ENCODE measurements at places on chromosomes 1 and 21.

DNA sequence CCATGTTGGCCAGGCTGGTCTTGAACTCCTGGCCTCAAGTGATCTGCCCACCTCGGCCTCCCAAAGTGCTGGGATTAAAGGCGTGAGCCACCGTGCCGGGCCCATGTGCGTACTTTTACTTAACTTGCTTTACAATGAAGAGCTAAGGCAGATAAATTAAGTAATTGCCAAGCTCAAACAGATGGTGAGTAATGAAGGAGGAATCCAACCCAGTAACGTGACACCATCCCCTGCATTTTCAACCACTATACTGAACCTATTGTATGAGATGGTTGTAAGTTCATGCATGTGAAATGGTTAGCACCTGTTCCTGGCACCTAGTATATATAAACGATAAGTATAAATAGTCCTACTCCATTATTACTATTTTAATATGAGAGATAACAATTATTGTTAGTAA lies 588.0 kb upstream of the BEND5 start:
- no peak for DNase-seq

- no peak for DNase-seq
These were observed 3.4 kb upstream of the OVAAL start for GRCh38 chr1:180555411-180555810.

- DNase-seq: peak; percentile 93
These were observed 18.5 kb downstream of the SERTAD4 start for GRCh38 chr1:210250998-210251679.

DNA sequence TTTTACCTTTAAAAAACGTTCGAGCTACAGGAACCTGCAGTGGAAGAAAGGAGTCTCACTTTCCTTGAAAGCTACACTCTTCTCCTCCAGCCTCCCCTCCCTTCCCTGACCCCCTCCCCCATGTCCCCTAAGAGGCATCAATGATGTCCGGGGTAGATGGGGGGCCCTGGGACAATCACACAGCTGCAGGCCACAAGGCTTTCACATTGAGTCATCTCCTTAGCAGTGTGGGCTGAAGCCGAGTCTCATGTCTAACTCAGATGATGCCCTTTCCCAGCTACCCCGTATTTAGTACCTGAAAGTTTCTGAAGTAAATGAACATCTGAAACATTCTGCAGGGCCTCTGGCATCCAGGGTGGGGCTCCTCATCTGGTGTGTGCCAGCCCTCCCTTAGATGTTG lies 6.3 kb upstream of the GPR25 start:
- peak; percentile 75 for DNase-seq

- DNase-seq: peak; percentile 23
These were observed 145.2 kb downstream of the FOXD2 start for GRCh38 chr1:47582891-47583608.

DNA sequence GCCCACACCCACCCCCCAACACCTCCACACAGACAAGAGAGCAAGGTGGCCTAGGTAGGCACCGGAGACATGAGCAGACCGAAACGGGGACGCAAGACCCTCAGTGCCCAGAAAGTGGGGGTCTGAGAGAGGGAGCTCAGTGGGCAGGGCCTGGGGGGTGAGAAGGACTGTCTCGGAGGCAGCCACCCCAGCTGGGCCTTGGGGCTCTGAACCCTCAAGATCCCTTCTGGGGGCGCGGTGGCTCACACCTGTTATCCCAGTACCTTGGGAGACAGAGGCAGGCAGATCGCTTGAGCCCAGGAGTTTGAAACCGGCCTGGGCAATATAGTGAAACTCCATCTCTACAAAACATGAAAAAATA lies 9.1 kb upstream of the GNB1 start:
- DNase-seq: peak; percentile 42

DNA sequence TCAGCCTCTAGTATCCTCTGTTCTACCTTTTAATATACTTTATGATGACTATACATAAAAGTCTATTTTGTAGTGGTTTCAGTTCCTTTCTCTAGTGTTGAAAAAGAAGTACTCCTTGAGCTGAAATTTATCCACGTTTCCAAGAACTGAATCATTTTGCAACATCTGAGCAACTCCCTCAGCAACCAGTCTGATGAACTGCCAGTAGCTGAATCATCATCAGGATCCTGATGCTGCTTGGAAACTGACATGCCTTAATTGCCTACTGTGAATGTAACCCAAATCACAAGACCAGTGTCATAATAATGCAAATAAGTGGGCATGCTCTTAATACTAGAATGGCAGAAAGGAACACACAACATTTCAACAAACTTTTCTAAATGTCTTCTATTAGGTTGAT lies 103.3 kb downstream of the CYYR1 start:
- peak; percentile 80 for DNase-seq

- peak; percentile 84 for DNase-seq
These were observed 4.4 kb downstream of the MAD2L2 start for GRCh38 chr1:11676386-11677103.

GRCh38 chr1:23594149-23594907 lies 35.0 kb upstream of the ID3 start:
- DNase-seq: no peak

DNA sequence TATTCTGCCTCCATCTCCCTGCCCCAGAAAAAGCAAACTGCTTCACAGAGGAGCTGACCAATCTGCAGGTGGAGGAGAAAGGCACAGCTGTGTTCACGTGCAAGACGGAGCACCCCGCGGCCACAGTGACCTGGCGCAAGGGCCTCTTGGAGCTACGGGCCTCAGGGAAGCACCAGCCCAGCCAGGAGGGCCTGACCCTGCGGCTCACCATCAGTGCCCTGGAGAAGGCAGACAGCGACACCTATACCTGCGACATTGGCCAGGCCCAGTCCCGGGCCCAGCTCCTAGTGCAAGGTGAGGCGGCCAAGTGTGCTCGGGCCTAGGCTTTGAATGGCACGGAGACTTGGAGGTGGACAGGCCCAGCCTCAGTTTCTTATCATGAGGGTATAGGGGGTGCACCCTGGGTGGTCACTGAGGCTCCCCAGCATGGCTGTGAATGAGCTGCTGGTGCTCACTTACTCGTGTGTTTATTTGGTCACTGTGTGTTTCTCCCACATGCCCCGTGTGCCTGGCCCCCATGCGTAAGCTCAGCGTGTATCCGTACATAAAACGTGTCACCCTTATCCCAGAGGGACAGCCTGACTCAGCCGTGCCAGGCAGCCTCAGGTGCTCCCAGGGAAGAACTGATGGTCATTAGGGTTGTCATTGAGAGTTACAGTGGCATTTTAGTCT lies 75.8 kb downstream of the OBSCN start:
- DNase-seq: peak; percentile 57

GRCh38 chr1:9618909-9619679 lies 30.4 kb downstream of the TMEM201 start:
- no peak for DNase-seq

DNA sequence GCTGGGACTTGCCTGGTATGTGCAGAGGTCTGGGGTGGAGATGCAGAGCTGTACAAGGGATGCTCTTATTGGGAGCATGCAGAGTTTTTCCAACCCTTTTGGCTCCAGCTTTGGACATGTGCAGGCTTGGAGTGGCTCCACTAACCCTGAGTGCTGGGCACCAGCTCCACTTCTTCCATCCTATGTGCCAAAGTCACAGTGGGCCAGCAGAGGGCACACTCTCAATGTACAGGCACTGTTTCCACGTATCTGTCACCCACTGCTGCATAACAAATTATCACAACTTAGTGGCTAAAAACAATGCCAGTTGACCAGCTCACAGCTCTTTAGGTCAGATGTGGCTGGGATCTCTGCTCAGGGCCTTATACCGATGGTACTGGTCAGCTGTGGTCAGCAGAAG lies 631.8 kb downstream of the AJAP1 start:
- no peak for DNase-seq

GRCh38 chr1:114107474-114108435 lies 45.9 kb downstream of the SYT6 start:
- DNase-seq: peak; percentile 41

GRCh38 chr1:37883671-37884070 lies 24.3 kb upstream of the MTF1 start:
- no peak for DNase-seq

DNA sequence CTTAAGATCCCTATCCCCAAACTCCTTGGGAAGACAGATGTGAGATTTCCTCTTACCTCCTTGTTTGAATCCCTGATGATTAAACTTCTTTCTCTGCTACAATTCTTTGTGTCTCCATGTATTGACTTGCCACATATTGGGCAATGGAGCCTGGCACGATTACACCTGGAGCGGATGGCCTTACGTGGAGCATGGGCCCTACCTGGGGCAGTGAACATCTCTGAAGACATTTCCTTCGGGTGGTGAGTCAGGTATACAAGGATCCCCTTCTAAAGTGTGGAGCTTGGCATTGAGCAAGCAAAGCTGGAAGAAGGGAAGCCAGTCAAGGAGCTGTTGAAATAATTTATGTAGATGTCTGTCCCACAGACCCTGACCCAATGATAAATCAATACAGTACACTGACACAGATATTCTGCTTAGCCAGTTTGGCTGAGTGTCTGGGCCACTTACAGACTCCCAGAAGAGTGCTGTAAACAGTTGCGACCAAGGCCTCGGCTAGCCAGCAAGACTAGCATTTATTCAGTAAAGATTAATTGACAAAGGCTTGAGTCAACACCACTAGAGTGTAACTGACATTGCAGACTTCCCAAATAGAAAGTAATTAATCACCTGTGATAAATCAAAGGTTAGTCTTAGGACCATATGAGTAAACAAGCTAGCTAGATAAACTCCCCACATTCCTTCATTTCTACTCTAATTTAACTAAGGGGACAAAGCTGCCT lies 83.1 kb upstream of the KCNK1 start:
- no peak for DNase-seq

DNA sequence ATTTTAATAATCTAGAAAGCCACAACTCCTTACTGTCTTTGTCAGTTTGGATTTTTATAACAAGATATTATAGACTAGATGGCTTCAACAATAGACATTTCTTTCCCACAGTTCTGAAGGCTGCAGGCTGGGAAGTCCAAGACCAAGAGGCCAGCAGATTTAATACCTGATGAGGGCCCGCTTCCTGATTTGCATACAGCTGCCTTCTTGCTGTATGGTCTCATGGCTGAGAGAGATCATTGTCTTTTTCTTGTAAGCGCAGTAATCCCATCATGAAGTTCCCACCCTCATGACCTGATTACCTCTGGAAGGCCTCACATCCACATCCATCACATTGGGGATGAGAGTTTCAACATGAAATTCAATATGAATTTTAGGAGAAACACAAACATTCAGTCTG lies 9.8 kb downstream of the RPS6KC1 start:
- no peak for DNase-seq

GRCh38 chr1:162380061-162380846 lies 1.3 kb upstream of the C1orf226 start:
- peak; percentile 57 for DNase-seq

- no peak for DNase-seq
These were observed 436.7 kb upstream of the PRMT6 start for GRCh38 chr1:106619827-106620134.

GRCh38 chr1:212141404-212141803 lies 105.9 kb downstream of the DTL start:
- no peak for DNase-seq

GRCh38 chr1:201887116-201887866 lies 1.4 kb upstream of the SHISA4 start:
- DNase-seq: no peak

GRCh38 chr21:29904359-29905282 lies 35.2 kb downstream of the GRIK1 start:
- peak; percentile 50 for DNase-seq

DNA sequence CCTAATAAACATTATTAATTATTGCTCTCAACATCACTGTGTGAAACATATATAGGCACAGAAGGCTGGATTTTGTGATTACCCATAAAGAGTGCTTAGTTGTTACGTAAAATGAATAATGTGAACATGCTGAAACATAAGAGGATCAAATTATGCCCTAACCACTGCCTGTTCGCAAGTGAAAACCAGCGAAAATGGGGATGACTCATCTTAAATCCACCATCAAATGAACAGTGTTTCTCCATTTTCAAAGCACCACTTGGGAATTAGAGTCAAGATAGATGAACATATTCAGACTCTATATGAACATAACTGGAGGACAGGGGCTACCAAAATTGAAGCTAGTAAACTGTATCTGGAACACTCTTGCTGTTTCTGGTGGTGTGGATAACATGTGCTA lies 386.2 kb downstream of the HHIPL2 start:
- peak; percentile 72 for DNase-seq

- peak; percentile 94 for DNase-seq
These were observed 3.6 kb upstream of the INAVA start for GRCh38 chr1:200890818-200891773.

- DNase-seq: peak; percentile 68
These were observed 4.6 kb downstream of the KCNC4 start for GRCh38 chr1:110214454-110215404.

DNA sequence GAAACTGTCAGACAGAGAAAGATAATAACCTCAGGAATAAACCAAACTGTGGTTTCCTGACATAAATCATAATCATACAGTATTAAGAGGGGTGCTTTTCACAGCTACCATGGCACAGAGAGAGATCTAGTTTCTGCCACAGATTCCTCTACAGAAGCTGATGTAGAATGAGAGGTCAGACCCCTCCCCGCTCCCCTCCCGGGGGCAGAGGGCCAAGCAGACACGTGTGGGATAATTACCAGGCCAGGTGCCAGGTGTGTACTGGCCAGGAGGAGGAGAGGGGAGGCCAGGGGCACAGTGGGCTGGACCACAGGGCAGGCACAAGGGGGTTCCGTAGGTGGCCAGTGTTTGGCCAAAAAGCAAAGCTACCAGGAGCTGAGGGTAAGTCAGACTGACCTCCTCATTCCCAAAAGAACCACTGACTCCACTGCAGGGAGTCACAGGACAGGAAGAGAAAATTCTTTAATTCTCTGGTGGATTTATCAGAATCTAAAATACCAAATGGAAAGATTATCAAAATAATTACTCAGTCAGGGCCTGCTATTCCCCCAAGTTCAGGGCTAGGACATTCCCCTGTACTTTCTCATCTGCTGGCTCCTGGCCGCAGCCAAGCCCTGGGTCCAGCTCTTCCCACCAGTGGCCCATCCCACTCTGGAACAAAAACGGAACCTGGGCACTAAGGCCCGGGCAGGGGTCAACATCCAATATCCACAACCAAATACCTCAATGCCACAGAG lies 30.0 kb downstream of the C2CD2 start:
- peak; percentile 96 for DNase-seq

GRCh38 chr1:21590126-21590880 lies 78.9 kb downstream of the RAP1GAP start:
- DNase-seq: peak; percentile 83

- DNase-seq: no peak
These were observed 210.9 kb upstream of the GALNT2 start for GRCh38 chr1:229856009-229856650.

DNA sequence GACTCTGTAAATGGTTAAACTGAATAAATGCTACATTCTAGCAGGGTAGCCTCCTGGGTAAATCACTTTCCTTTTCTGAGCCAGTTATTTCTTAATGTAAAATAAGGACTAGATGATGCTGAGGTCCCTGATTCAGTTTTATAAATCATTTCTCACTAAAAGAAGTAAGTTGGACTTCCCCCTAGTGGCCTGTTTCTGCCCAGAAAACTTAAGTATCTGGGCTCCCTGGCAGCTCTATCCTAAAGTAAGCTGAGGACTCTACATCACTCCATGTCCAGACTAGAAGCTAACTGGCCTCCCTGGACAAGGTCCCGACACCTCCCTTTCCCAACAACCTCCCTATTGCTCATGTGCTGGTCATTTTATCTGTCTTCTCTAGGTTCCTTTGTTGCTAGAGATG lies 3.0 kb downstream of the GPN2 start:
- peak; percentile 90 for DNase-seq

- DNase-seq: no peak
These were observed 2.1 kb upstream of the PLA2G2F start for GRCh38 chr1:20137055-20137454.
